Fibroblast of upper back skin (primary cell): ENCODE measurements at places on chromosomes 4 and X.
A peak's percentile ranks its signal among the peaks of the same experiment; 100 is the strongest.

DNA sequence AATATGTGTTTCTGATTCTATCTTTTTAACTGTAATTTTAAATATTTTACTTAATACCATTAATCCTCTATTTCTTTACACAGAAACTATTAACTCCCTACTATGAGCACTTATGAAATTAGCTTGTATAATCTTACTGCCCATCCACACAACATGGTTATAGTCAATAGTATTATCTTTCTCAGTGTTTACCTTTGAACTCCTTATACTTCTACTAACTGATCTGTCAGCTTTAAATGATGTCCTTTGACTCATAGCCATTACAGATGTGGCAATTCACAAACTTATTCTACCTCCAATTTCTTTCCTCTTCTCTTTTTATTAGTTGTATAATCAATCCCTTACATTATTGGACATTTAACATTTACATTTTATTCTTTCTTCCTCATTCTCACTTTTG, 5.5 kb downstream of the SEC31A start:
- DNase-seq = no peak

DNA sequence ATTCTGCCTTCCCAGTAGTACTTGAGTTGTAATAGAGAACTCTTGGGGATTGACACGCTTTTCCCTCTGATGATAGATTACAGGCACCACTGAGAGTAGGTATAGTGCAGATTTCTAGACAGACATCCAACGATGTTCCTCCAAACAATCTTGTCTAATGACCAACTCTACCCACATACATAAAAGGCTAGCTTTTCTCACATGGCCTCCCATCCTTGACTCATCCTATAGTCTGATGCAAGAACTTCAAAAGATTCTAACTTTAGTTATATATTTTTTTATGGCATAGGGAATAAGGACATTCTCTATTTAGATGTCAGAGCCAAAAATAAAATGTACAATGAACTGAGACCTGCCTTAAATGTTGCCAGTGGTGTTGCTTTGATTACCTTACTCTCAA, 60.9 kb downstream of the GLRA2 start:
- peak; percentile 56 for DNase-seq

GRCh38 chr4:61299316-61299715, 99.2 kb downstream of the ADGRL3 start:
- peak; percentile 1 for DNase-seq

- peak; percentile 40 for DNase-seq
Observed at GRCh38 chr4:168784786-168785461, 225.1 kb downstream of the CBR4 start.

DNA sequence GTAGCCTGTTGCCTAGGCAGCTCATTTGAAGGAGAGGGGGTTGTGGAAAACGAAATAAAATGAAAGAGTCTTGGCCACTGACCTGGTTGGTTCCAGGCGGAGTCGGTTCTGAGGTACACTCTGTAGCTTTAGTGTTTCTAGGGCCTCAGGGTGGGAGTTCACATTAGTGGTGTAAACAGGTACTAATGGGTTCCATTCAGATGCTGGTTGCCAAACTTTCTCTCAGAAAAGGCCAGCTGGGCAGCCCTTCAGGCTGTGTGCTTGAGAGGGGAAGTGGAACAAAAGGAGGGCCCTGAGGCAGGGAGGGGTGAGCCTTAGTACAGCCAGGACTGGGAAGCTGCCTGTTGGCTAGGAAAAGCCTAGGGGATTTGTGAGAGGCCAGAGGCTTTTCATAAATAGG, 24.8 kb downstream of the NHSL2 start:
- no peak for DNase-seq

GRCh38 chr4:83197555-83198235, 83.2 kb upstream of the PLAC8 start:
- DNase-seq = no peak

DNA sequence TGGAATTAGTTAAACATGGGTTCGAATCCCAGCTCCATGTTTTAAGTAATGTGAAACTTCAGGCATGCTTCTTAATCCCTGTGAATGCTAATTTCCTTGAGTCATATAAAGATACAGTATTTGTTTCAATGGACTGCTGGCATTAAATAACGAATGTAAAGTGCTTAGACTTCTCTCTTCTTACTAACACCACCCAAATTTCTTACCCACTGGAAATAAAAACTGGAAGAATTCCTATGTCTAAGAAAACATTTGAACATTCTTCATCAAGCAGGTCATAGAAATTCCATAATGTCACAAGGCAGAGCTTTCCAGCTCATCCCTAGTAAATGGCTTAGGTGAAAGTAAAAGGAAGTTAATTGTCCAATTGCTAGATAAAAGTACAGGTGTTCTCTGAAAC, 172.5 kb downstream of the ANK2 start:
- peak; percentile 45 for DNase-seq

- DNase-seq = no peak
Observed at GRCh38 chr4:120865985-120866384, 56.5 kb downstream of the PRDM5 start.

DNA sequence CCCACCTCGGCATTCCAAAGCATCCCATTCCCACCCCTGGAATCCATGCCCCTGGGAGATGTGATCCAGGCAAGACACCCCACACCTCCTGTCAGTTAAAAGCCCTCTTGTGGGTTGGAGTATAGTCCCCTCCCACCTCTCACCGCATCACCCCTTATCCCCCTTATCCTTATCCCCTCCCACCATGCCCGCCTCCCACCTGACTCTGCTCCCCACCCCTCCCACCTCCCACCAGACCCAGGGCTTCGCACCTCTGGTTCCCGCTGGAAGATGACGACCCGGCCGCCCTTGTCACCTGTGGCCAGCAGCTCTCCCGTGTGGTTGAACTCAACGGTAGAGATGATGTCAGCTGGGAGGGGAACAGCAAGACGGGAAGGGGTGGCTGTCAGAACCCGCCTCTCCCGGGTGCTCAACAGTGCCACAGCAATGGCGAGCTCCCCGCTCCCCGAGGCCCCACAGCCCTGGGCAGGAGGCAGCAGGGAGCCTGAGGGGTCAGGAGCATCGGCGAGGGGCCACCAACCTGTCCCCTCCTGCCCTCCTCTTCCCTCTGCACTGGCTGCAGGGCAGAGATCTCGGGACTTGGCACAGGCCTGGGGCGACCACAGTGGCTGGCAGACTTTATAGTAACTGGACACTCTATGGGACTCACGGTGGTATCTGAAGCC, 91.5 kb downstream of the PPP2R2C start:
- DNase-seq = no peak

- no peak for DNase-seq
Observed at GRCh38 chrX:101493225-101493624, 8.0 kb downstream of the ARMCX4 start.

DNA sequence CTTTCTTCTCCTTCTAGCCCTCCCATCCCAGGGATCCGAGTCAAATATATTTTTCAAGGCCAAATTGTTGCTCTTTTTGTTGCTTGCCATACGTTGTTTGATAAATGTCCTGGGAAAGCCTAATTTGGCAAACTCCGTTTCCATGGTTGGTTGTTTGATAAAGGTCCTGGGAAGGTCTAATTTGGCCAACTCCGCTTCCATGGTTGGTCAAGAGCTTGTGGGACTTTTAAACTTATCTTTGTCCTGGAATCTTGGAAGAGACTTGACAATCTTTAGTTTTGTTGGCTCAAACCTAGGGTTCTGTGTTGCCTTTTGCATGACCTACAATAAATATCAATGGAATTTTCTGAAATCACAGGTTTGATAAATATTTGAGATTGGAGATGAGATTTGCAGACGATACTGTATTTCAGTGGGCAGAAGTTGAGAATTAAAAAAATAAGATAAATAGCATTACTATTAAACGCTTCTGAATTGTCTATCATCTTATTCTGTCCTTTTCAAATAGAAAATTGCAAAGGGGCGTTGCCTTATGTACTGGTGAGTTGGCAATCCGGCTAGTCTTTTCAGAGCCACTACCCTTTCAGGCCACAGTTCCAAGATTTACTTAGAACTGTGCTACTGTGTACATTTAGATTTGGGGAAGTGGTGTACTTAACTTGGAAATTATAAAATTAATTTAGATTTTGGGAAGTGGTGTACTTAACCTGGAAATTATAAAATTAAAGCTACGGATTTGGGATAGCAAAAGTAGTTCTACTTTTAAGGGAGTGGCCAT, 804 bp downstream of the OSTC start:
- peak; percentile 67 for DNase-seq

DNA sequence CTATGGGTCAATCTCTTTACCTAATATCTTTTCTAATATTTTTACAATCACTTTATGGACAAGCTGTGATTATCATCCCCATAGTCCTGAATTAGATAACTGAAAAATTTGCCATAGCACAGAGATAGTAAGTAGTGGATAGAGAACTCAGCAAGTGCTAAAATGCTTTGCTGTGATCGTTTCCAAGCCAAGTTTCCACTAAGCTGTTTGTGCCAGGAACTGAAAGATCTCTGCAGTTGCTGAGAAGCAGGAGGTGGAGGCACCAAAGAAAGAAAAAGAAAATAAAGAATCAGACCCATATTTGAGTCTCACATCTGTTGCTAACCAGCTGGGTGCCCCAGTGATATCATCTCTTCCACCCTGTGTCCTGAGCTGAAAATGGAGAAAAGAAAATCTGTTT, 605.6 kb upstream of the BOD1L1 start:
- DNase-seq = no peak

DNA sequence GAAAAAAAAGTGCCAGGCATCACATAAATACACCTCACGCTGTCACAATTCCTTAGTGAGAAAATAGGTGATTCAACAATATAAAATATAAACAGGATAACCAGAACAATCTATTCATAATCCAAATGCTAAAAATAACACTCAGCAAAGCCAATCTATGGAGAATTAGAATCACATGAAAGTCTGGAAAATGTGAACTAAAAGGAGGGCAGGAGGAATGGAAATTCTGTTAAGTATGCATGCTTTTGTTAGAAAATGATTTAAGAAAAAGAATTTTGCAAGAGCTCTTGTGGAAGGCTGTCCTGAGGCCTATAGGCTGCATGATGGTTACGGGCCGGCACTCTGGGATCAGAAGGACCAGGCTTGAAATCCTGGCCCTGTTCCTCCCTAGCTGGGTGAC, 70.6 kb upstream of the PROM1 start:
- DNase-seq = no peak

DNA sequence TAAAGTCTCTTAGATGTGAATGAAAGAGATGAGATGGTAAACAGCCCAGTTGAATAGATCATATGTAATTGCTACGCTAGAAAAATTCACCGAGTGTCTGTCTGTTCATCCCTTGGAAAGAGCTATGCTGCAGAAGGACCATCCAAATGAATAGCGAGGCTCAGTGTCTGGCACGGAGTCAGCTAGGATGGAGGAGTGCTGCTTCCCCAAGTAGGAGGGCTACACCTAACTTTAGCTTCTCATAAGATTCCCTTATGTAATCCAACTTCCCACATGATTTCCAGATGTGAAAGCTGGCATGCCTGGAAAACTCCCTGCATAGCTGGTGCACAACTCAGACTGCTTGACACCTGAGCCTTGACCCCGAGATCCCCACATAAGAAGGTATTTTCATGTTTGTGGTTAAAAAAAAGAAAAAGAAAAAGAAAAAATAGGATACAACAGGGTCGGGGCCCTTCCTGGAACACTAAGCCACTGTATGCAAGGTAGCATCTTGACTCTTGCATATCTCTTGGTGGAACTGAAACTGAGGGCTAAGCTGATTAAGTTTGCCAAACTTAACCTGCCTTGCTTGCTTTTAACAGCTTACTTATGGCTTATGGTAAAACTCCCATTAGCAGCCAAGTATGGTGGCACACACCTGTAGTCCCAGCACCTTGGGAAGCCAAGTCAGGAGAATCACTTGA, 82.3 kb downstream of the FREM3 start:
- peak; percentile 12 for DNase-seq

DNA sequence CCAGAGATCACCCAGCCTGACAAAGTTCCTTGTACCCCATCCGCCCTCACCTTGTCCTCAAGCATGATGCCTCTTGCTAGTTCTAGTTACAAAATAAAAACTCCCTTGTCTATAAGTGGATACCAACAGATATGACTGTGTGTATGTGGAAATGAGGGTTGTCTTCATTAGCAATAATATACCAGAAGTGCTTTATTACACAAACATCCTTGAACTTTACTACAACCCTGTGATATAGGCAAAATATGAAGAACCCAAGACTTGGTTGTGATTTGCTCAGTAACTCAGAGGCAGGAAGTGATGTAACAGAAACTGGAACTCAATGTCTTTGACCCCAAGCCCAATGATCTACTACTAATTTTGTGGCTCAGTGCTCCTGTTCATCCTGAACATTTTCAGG, 97.6 kb downstream of the AKAP4 start:
- DNase-seq = no peak

GRCh38 chr4:105586638-105587328, 34.4 kb downstream of the ARHGEF38 start:
- DNase-seq = no peak

- DNase-seq = peak; percentile 18
Observed at GRCh38 chr4:78336093-78336943, 215.3 kb upstream of the ANXA3 start.

GRCh38 chr4:2831611-2832308, 11.9 kb upstream of the ADD1 start:
- DNase-seq = no peak

- DNase-seq = peak; percentile 64
Observed at GRCh38 chr4:24912252-24913118, at the start of gene CCDC149. TSS of gene CCDC149 (minus strand) at chr4:24913042. CDS start at chr4:24912864, 178 bp downstream.

GRCh38 chr4:158197194-158197776, 13.0 kb upstream of the TMEM144 start:
- no peak for DNase-seq

GRCh38 chr4:129144755-129145206, 48.8 kb downstream of the C4orf33 start:
- no peak for DNase-seq

DNA sequence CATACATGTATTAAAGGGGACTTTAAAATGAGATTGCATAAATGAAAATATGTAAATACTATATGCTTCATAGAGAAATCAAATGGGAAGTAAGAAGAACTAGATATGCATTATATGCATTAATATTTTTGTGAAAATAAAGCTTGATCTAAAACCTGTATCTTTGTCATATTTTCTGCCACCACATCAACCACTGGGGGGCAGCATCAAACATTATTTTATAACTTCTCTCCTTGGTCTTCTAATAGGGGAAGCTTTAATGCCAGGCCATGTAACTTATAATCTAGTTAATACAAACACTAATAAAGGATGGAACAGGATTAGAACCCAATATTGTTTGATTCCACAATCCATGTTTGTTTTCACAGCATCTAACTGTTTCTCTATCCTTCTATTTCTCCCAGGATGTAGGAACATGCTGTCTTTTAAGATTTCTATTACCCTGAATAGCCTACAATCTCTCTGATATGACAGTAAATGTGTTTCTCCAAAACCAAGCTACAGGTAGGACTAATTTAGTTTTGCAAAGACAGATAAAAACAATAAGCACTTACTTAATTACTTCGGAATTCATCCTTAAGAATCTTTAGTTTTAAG, 10.0 kb downstream of the QRFPR start:
- DNase-seq = peak; percentile 51

- DNase-seq = no peak
Observed at GRCh38 chr4:39700554-39700953, 2.6 kb downstream of the UBE2K start.

DNA sequence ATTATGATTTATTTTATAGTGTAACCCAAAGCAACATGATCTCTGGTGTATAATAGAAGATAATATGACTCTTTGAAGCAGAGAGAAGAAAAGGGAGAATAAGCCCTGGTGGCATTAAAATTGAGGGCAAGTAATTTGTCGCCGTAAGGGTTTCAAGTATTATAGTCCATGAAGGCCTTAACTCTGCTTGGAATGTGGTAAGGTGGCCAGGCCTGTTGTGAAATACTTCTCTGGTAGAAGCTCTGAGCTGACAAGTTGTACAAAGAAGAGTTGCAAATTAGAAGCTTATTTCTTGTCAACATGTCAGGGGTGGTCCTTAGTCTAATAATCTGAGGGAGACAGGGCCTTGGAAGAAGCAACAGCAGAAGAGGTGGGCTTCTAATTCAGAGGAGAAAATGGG, 151.7 kb upstream of the HHIP start:
- DNase-seq = no peak

GRCh38 chr4:94533405-94534223, 81.9 kb downstream of the PDLIM5 start:
- DNase-seq = no peak
